ENCODE measurements at places on chromosomes 16 and 17. TPM values are rescaled to one million over a fixed set of nuclear protein-coding genes. Genes with fewer than 3 reads are reported as not detected.

The TBC1D3E gene
- not detected for total RNA-seq

The HEATR9 gene
- not detected for total RNA-seq

The PTGES3L gene
- total RNA-seq, result 1.4 TPM

The KREMEN2 gene
- 2.3 TPM for total RNA-seq

The EFCAB5 gene
- total RNA-seq, result 0.74 TPM

The ELMO3 gene
- 1.4 TPM for total RNA-seq
